Progenitor cell of endocrine pancreas (in vitro differentiated cells): ENCODE measurements at places on chromosomes 4 and X.
A peak's percentile ranks its signal among the peaks of the same experiment; 100 is the strongest.

GRCh38 chr4:96784336-96784735 lies 944.4 kb downstream of the PDHA2 start:
- H3K27ac ChIP-seq, result no peak overlapping the region
- peaks cover 2% of the 10 kb centered on the region for H3K4me1 ChIP-seq
- H3K27me3 ChIP-seq, result no peaks in the 10 kb centered on the region
- no peak for DNase-seq
- no peaks in the 10 kb centered on the region for H3K36me3 ChIP-seq
- H3K4me3 ChIP-seq, result no peak overlapping the region

DNA sequence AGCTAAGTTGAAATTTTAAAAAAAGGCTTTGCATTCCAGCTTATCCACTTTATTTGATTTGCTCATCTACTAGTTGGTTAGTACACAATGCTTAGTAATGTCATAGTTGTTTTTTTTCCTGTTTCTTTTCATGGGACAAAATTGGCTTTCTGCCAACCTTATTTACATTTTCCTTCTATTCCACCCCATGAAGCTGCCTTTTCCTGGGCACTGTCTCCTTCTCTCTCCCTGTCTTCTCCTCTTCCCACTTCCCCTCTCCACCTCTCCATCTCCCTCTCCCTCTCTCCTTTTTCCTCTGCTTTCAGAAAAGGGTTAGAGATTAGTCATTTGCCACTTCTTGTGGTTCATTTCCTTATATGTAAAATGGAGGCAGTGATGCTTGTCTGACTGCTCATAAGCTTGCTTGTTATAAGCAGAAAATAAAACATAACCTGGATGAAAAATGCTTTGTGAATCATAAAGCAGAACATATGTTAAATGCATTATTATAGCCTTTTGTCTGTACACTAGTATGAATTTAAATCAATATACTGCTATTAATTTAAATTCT lies 181.9 kb downstream of the CEP135 start:
- peak overlapping the region; percentile 21 for H3K27ac ChIP-seq
- H3K27me3 ChIP-seq, result no peaks in the 10 kb centered on the region
- DNase-seq, result no peak
- no peak overlapping the region for H3K4me3 ChIP-seq

- no peaks in the 10 kb centered on the region for H3K27me3 ChIP-seq
- peaks cover 4% of the 10 kb centered on the region for H3K36me3 ChIP-seq
- H3K27ac ChIP-seq, result peak overlapping the region; percentile 92
- no peak for DNase-seq
- no peak overlapping the region for H3K4me3 ChIP-seq
- peaks cover 58% of the 10 kb centered on the region for H3K4me1 ChIP-seq
These were observed 148.5 kb downstream of the FRAS1 start for GRCh38 chr4:78205591-78205990.

GRCh38 chrX:13797512-13797911 lies 19.4 kb downstream of the GPM6B start:
- no peak overlapping the region for H3K27ac ChIP-seq
- H3K4me3 ChIP-seq, result no peak overlapping the region
- peaks cover 4% of the 10 kb centered on the region for H3K4me1 ChIP-seq
- DNase-seq, result no peak
- H3K27me3 ChIP-seq, result no peaks in the 10 kb centered on the region
- H3K36me3 ChIP-seq, result no peaks in the 10 kb centered on the region

DNA sequence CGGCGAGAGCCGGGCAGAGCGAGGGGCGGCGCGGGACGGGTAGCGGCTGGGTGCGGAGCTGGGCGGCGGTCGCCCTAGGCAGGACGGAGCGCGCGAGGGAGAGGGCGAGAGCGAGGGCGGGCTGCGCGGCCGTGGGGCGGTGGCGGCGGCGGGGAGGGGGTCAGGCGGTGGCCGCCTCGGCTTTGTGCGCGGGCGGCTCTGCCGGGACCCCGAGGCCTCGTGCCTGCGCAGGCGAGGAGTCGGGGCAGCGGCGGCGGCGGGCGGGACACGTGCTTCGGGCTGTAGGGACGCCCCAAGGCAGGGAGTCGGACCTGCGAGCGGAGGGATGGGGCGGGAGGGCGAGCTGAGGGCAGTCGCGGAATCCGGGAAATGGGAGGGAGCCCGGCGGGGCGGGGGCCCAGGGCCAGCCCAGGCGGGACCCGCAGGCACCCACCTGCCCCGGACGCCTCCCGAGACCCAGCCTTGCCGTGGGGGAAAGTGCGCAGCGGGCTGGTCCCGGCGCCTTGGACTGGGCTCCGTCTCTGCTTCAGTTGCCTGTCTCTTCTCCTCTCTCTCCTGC lies 465 bp downstream of the BMPR1B start:
- H3K4me1 ChIP-seq, result peaks cover 19% of the 10 kb centered on the region
- H3K27ac ChIP-seq, result peak overlapping the region; percentile 92
- peak; percentile 60 for DNase-seq
- peaks cover 4% of the 10 kb centered on the region for H3K27me3 ChIP-seq
- no peaks in the 10 kb centered on the region for H3K36me3 ChIP-seq

- peaks cover 13% of the 10 kb centered on the region for H3K27me3 ChIP-seq
- peaks cover 12% of the 10 kb centered on the region for H3K4me1 ChIP-seq
- H3K27ac ChIP-seq, result peak overlapping the region; percentile 84
- no peaks in the 10 kb centered on the region for H3K36me3 ChIP-seq
These were observed 395 bp upstream of the SOWAHB start for GRCh38 chr4:76898385-76898692.
